ENCODE measurements at places on chromosomes 12 and 14. TPM values are rescaled to one million over a fixed set of nuclear protein-coding genes. Genes with fewer than 3 reads are reported as not detected.

ITGA7 gene
- total RNA-seq: 1.2 TPM

DPY19L2 gene
- total RNA-seq: 1.6 TPM

PRB3 gene
- not detected for total RNA-seq

ASB2 gene
- under 0.01 TPM for total RNA-seq

TDRD9 gene
- under 0.01 TPM for total RNA-seq

TMEM179 gene
- total RNA-seq: not detected

GLIPR1L2 gene
- total RNA-seq: 0.93 TPM

CMA1 gene
- total RNA-seq: not detected

GZMH gene
- total RNA-seq: not detected

ETV6 gene
- 22.1 TPM for total RNA-seq

HOXC12 gene
- total RNA-seq: not detected

ETFBKMT gene
- total RNA-seq: 1.4 TPM

MYF6 gene
- total RNA-seq: not detected

TMCC3 gene
- total RNA-seq: 11.4 TPM

DNAJC22 gene
- total RNA-seq: not detected

WASHC3 gene
- 61.9 TPM for total RNA-seq

ACOT6 gene
- total RNA-seq: not detected

CDH24 gene
- total RNA-seq: 2.4 TPM

TAOK3 gene
- 63.4 TPM for total RNA-seq

AACS gene
- 37.7 TPM for total RNA-seq

ARID2 gene
- 30.2 TPM for total RNA-seq

PCED1B gene
- 2.6 TPM for total RNA-seq

DNAI7 gene
- under 0.01 TPM for total RNA-seq

HCAR3 gene
- total RNA-seq: 0.68 TPM

RAD51AP1 gene
- total RNA-seq: 0.68 TPM

CATSPERB gene
- total RNA-seq: 1.4 TPM

GPR84 gene
- total RNA-seq: 0.07 TPM

DYRK4 gene
- total RNA-seq: 28.9 TPM

RBP5 gene
- not detected for total RNA-seq

TSPAN19 gene
- total RNA-seq: not detected

SMOC1 gene
- total RNA-seq: 4.3 TPM

COCH gene
- total RNA-seq: not detected

ADAM21 gene
- 0.14 TPM for total RNA-seq

ZC2HC1C gene
- 0.68 TPM for total RNA-seq

SLC17A8 gene
- not detected for total RNA-seq

MDP1 gene
- total RNA-seq: 12.3 TPM

MYF5 gene
- not detected for total RNA-seq

GUCY2C gene
- not detected for total RNA-seq

BATF gene
- 9.6 TPM for total RNA-seq

KLHL33 gene
- not detected for total RNA-seq

MDM1 gene
- 9.3 TPM for total RNA-seq

NIN gene
- total RNA-seq: 29.7 TPM

TGM1 gene
- total RNA-seq: 87.8 TPM

P2RX2 gene
- total RNA-seq: not detected

PARP11 gene
- total RNA-seq: 7.5 TPM

SPIC gene
- total RNA-seq: not detected

GLI1 gene
- total RNA-seq: 0.14 TPM

CARMIL3 gene
- total RNA-seq: 0.34 TPM
